ENCODE measurements at places on chromosomes 3 and 15.

GRCh38 chr3:107555359-107555758 lies 32.6 kb downstream of the BBX start:
- DNase-seq = no peak

DNA sequence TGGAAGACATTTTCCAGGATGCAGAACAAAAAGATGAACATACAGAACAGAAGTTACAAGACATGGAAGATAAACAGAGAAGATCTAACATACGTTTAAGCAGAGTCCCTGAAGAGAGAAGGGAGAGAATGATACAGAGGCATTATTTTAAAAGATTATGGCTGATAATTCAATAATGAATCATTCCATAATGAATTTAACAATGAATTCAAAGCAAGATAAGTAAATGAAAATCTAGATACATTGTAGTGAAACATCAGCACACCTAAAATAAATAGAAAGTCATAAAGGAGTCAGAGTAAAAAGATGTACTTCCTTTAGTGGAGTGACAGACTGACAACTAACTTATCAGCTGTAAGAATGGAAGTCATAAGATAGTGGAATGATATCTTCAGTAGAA lies 30.1 kb upstream of the PGPEP1L start:
- no peak for DNase-seq

GRCh38 chr3:69865925-69866679 lies 126.8 kb downstream of the MITF start:
- DNase-seq = no peak

GRCh38 chr3:49805897-49806701 lies 3.0 kb downstream of the INKA1 start:
- DNase-seq = no peak

GRCh38 chr3:105866656-105867653 lies 1.9 kb downstream of the CBLB start:
- peak; percentile 59 for DNase-seq

DNA sequence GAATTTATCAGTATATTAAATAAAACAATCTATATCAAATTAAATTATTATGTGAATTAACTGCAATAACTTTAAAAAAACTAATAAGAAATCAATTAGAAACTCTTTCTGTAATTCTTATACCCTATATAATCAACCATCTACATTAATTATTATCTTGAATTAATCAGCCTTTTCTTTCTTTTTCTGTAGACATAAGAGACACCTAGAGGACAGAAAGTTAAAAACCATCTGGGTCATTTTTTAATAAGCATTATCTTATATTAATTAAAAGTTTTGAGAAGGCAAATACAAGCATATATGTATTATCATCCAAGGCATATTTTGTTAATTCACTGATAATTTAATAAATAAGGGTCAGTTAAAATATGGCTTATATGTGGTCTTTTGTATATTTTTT lies 24.2 kb upstream of the SLC25A26 start:
- peak; percentile 12 for DNase-seq

- no peak for DNase-seq
Observed at GRCh38 chr3:73433079-73433478, 191.7 kb downstream of the PDZRN3 start.

DNA sequence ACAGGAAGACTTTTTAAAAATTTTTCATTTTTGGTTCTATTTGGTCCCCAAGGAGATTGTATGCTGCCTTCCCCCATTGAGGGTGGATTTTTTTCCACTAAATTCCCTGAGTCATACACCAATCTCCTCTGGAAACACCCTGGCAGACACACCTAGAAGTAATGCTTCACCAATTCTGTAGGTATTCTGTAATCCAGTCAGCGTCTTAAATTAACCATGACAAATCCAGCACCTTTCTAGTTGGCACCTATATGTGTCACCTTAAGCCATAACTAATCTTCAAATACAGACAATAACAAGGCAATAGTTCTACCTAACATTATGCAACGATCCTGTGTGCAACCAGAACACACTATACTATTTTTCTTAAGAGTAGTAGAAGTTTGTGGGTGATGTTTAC lies 459.1 kb upstream of the NDN start:
- no peak for DNase-seq

GRCh38 chr3:168422843-168423242 lies 327.1 kb upstream of the GOLIM4 start:
- no peak for DNase-seq

DNA sequence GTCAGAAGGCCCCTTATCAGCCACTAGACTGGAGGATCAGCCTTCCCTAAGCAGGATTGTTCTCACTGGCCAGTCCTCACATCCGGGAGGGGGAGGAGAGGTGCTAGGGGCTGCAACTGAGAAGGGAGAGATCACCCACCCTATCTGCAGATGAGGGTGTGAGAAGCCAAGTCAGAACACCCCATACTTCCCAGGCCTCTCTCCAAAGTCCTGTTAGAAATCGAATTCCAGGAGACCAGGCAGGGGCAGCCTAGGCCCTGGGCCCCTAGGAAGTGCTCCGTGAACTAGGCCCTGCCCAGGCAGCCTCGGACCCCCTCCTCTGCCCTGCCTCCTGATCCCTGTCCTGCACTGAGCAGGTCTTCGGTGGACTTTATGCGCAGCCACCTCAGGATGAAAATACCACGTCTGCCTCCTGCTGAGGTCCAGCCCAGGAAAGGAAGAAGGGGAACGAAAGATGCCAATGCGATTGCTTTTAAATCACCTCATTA lies 933 bp downstream of the DZIP1L start:
- no peak for DNase-seq

- no peak for DNase-seq
Observed at GRCh38 chr3:122358703-122359032, 24.4 kb downstream of the MIX23 start.

GRCh38 chr3:78895528-78895927 lies 872.3 kb downstream of the ROBO1 start:
- DNase-seq = no peak

DNA sequence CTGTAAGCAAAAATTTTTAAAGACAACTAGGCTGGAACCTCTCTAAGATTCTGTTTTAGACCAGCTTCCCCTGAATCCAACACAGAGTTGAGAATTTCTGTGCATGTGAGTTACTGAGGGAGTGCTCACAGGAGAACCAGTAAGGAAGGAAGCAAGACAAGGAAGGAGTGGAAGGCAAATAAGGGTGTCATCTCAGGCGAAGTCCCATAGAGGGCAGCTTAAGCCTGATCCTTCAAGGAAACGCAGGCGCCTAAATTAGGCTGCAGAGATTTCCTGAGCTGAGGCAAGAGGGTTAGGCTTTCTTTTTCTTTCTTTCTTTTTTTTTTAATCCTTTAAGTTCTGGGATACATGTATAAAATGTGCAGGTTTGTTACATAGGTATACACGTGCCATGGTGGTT lies 36.2 kb upstream of the COL6A6 start:
- DNase-seq = peak; percentile 48

DNA sequence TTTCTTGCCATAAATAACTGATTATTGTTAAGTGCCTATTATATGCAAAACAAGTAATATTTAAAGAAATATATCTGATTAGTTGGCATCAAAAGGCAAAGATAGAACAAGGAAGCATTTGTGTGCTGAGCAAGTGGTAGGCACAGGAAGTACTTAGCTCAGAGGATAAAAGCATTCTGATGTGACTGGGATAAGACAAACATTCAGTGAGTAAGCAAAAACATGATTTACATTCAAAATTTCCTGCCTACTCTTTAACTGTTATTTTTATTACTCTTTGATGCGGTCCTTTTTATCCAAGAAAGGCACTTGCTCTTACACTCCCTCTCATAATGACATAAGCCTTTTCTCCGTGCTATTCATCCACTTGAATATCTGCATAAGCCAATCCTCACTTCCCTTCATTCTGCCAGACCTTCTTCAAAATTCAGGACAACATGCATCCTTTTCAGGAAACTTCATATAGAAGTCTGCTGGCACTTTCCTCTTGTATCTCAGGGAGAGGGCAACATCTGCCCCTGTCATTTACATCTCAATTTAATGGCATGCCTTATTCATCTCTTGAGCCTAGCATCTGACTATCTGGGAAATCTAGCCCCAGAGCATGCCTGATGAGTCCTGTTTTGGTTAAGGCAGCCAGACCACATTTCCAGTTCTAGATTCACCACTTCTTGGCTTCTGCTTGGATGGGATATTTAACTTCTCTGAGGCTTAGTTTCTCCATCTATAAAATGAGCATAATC lies 478.2 kb upstream of the ROBO2 start:
- DNase-seq = peak; percentile 15

DNA sequence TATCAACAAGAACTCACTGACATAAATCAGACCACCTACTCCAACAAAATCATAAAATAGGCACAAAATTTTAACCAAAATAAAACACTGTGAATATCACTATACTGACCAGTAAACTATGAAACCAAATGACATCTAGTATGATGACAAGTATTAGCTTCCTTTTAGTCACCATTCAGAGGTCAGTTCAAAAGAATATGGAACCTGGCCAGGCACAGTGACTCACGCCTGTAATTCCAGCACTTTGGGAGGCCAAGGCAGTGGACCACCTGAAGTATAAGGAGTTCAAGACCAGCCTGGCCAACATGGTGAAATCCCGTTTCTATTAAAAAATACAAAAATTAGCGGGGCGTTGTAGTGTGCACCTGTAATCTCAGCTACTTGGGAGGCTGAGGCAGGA lies 65.8 kb downstream of the SMARCC1 start:
- DNase-seq = peak; percentile 88

- no peak for DNase-seq
Observed at GRCh38 chr3:54771050-54771449, 156.8 kb downstream of the LRTM1 start.

- no peak for DNase-seq
Observed at GRCh38 chr15:64754663-64755426, 20.5 kb downstream of the RBPMS2 start.

- DNase-seq = no peak
Observed at GRCh38 chr15:91409387-91409786, 309.3 kb downstream of the SV2B start.

DNA sequence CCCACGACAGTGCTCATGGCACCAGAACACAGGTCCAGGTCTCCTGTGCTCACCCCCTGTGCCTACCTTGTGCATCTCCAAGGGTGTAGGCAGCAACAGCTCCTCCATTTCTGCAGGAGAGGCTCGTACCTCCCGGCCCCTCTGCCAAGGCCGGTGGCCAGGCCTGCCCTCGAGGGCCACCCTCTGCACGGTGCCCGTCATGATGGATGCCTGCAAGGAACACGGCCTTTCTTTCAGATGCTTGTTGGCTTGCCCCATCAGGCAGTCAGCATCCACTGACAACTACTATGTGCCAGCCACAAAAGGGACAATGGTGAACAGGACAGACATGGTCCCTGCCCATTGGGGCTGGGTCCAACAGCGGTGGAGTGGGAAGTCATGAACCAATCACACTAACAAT lies 43.8 kb downstream of the GRIP2 start:
- DNase-seq = no peak

DNA sequence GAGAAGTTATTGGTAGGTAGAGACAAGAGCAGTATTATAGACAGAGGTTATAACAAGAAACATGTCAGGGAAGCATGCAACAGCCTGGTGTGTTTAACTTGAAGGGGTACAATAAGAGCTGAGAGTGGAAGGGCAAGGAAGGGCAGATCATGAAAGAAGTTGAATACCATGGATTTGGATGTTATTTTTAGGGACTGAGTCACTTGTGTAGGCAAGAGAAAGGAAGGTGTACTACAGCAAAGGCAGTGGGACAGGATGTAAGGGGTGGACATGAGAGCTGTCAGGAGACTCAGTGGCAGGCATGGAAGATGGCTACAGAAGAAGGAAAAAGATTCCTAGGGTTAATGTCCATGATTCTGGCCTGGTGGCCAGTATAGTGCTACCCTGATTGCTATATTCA lies 66.4 kb downstream of the TFG start:
- no peak for DNase-seq

DNA sequence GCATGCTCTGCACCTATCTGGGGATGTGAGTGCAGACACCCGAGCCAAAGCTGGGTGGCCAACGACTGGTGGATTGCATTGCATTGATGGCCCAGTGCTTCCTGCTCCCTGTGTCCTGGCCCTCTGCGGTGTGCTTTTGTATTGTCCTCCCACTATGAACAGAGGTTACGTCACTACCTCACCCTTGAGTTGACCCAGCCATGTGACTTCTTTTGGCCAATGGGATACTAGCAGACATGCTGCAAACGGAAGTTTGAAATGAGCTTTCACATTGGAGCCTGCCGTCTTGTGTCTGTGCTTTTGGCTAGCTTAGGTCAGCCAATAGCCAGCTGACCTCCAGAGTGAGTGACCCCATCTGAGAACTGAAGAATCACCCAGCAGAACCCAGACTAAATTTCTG lies 15.3 kb upstream of the TBC1D21 start:
- DNase-seq = no peak

DNA sequence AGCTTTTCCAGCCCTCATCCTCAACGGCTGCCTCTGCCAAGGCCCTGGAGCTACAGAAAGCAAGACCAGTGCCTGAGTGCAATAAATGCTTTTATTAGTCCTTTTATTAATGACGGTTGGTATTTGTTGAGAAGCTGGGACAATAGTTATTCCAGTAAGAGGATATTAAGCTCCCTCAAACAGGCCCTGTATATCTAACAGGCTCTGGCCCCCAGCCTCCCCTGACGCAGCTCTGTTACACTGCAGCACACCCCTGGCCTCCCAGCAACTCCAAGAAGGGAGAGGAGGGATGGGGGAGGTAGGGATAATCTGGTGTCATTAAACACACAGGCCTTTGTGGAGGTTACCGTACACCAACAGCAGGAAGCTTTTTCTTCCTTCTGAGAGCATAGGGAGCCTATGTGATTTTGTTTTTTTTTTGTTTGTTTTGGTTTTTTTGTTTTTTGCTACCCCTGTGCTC lies 30.8 kb upstream of the MAGEF1 start:
- DNase-seq = no peak

GRCh38 chr3:180063783-180064182 lies 27.0 kb upstream of the PEX5L start:
- DNase-seq = peak; percentile 93

DNA sequence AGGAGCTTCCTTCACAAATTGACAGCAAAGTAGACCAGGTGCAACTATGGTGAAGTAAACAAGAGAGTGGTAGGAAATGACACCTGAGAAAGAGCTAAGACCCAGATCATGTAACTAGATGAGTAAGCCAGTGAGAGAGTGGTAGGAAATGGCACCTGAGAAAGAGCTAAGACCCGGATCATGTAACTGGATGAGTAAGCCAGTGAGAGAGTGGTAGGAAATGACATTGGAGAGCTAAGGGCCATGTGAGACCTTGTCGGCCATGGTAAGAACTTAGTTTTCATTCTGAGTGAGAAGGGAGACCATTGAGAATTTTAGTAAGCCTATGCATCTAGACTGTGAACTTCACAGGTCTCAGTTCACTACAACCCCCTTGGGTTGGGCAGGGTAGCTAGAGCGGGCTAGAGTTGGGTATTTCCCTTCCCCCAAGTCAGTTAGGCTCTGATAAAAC lies 5.4 kb upstream of the SENP7 start:
- peak; percentile 87 for DNase-seq

- no peak for DNase-seq
Observed at GRCh38 chr3:159844801-159845261, 143.8 kb upstream of the IL12A start.

All from PC-3 (cell line).